A549 treated with CORT108297 at 1 μM for 4 hours (cell line): ENCODE measurements at places on chromosomes 1 and 21. TPM values are rescaled to one million over a fixed set of nuclear protein-coding genes. Genes with fewer than 3 reads are reported as not detected.

The SPRR1A gene
- not detected in 5 replicates for total RNA-seq

The VASH2 gene
- total RNA-seq = 2.8 to 4.0 TPM (median 3.7 TPM) in 5 replicates

The PIK3C2B gene
- 5.8 to 8.6 TPM (median 7.1 TPM) in 5 replicates for total RNA-seq

The HSD11B1 gene
- 0.12 to 0.14 TPM in 2 of 5 replicates, not detected in the others for total RNA-seq

The LHX8 gene
- 0.81 to 1.4 TPM (median 1.2 TPM) in 5 replicates for total RNA-seq

The PMVK gene
- total RNA-seq = 39.3 to 49.1 TPM (median 42.6 TPM) in 5 replicates

The ALG6 gene
- total RNA-seq = 5.8 to 6.6 TPM (median 6.1 TPM) in 5 replicates
